A549 (cell line): ENCODE measurements at places on chromosomes 3 and 15.

DNA sequence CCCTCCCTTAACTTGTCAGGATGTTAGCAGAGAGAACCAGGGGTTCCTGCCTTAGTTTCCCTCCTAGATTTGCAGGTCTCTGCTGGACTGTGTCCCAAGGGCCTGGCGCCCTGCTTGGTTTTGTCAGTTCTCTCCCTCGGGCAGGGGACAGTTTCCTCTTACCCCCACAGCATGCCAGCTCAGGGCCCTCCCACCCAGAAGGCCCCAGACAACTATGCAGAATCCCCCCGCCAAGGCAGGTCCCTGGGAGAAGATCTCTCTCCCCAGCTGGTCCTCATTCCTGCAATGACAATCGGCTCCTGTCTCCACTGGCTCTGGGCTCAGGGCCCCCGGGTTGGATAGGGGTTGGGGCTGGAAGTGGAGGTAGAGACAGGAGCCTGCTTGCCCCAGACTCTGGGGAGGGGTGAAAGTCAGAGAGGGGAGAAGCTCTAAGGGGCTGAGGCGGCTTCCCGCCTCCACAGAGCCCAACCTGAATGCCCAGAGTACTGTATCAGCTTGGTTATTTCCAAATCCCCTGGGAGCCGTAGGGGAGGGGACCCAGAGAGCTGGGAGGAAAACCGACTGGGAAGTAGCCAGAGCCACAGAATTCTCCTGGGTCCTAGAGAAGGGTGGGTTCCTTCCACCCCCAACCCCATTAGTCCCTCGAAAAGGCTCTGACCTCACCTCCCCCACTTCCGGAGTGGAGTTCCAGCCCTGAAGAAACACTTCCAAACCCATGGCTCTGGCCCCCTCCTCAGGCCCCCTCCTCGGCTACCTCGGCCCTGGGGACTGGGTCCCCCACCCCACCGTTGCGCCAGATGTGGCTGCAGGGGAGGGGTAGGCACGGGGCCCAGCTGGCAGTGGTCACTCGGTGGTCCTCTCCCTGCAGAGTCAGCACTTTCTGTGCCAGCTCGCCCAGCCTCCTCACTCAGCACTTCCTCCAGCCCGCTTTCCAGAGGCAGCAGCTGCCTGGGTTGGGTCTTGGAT is 3.8 kb upstream of the LOXL1 start:
- no peak for DNase-seq

DNA sequence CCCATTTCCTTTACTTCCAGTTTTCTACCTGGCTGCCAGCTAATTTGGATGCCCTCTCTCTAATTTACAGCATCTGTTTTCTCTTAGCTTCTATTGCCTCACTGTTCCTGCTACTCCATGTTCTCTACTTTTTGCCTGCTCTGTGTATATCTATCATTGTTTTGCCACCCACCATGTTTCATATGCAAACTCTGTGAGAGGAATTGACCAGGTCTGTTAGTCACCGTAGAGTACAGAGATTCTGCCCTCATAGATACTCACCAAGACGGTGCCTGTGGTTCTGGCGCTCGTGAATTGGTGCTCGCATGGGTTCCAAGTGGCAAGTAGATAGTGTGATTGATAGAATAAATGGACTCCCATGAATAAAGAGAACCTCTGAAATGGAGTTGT is 288.8 kb downstream of the CNTN6 start:
- no peak for DNase-seq

DNA sequence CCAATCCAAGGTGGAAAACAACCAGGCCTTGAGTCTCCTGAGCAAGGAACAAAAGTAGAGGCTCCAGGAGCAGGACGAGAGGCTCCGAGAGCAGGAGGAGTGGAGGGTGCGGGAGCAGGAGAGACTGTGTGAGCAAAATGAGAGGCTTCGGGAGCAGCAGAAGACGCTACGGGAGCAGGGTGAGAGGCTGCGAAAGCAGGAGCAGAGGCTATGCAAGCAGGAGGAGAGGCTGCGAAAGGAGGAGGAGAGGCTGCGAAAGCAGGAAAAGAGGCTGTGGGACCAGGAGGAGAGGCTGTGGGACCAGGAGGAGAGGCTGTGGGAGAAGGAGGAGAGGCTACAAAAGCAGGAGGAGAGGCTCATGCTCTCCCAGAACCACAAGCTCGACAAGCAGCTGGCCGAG is 60.3 kb upstream of the UBE2Q2 start:
- no peak for DNase-seq

- no peak for DNase-seq
Measured at GRCh38 chr15:75065467-75065850, 42.1 kb downstream of the PPCDC start.

DNA sequence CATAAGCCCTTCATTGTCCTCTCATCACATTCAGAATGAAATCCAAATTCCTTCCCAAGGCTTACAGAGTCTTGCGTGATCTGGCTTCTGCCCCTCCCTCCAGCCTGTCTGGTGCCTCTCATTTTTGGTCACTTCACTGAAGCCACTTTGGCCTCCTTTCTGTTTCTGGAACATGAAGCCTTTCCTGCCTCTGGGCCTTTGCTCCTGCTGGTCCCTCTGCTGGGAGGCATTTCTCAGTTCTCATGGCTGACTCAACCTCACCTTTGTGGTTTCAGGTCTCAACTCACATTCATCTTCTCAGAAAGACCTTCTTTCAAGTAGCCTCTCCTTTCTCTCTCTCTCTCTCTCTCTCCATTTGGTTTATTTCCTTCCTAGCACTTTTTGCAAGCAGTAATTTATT is 43.9 kb upstream of the BHLHE40 start:
- DNase-seq = no peak

DNA sequence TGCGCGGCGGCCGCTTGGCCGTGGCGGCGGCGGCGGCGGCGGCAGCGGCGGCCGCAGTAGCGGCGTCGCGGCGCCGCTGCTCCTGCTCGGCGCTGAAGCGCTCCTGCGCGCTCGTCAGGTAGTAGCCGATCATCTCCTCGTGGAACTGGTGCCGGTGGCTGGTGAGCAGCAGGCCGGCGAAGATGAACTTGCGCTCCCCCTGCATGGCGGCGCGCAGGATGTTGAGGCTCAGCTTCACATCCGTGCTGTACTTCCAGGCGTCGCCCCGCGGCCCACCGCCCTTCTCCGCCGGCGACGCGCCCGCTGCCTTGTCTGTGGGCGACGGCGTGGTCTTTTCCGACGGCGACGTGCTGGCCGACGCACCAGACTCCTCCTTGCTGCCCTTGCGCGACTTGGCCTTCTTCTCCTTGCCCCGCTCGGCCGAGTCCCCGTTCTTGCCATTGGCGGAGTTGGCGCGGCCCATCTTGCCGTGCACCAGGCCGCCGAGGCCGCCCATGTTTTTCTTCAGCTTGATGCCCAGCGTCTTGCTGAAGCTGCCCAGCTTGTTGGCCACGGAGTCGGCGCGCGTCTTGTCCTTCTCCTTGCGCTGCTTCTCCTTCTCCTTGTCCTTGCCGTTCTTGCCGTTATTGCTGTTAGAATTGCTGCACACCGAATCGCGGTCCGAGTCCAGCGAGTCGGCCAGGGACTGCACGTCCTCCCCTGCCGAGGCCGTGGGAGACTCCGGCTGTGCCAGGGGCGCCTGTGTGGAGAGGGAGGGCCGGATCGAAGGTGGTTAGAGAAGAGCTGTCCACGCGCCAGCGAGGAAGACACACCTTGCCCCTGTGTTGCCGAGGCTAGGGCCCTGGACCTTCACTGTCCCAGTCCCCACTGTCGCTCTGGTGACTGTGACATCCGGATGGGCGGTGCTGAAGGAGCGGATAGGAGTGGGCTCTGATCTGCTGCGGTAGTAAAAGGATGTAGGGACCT is 157.6 kb downstream of the KLF13 start:
- no peak for DNase-seq

GRCh38 chr3:12472000-12472610 is 12.2 kb upstream of the TSEN2 start:
- no peak for DNase-seq

DNA sequence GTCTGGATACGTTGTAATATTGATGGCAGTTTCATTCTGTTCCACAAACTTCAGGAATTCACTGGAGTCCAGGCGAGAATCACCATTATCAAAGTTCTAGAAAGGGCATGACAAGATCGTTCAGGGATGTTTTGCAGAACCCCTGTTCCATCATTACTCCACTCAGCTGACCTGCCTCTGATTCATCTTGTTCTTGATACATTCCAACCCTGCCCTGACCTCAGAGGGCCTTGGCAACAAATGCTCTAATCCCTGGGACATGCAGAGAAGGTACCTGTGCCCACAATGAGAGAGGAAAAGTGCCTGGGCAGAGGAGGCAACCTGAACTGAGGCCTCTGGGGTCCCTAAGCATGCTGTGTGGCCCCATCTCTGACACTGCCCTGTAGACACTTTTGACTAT is 45.9 kb downstream of the FSTL1 start:
- DNase-seq = no peak

- DNase-seq = no peak
Measured at GRCh38 chr15:58611731-58612676, 137.5 kb downstream of the ADAM10 start.

DNA sequence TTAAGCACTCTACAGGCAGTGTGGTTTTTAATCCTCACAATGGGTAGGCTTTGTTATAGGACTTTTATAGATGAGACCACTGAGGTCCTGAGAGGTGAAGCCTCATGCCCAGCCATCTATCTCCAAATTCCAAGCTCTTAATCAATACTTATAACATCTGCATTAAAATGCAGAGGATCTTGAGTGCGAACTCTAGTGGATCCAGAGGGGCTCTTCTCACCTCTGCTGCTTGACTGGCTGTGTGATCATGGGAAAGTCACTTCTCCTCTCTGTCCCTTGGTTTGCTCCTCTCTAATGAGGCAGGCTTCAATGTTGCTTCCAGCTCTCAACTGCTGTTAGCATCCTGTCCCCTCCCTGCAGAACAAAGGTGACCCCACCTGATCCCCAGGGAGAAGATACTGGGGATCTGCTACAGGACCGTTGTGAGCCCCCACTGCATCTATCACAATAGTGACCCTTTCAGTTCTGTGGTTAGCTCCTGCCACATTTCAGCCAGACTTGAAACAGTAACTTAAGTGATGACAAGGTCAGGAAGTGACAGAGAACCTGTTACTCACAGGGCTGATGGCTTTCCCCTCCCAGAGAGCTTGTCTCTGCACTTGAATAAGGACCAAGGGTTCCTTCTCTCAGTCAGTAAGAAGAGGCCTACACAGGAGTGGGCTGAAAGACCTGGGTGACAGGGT is 1.3 kb downstream of the SLC27A2 start:
- no peak for DNase-seq

DNA sequence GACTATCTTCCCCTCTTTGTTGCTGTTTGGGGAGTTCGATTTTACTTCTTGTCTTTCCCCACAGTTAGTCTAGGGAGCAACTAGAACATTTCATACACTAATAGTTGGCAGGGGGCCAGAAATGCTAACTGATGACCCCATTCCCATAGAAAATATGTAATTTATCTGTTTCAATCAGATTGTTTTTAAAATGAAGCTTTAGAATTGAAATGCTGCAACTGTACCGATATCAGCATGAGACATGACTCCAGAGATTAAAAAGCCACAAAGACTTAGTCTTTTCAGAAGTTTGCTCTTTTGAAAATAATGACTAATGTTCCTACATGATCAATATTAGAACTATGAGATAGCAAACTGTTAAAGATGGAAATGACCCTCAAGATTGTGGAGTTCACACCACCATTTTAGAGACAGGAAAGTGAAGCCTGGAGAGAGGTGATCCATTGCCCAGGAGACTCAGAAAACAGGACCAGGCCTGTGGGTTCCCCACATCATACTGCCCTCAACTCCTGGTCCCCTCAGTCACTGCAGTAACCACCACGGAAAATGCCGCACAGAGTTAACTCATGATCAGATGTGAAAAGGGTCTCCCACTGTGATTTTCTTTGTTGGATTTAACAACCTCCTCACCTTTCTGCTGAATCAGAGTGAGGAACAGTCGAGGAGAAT is 130.3 kb downstream of the CHDH start:
- DNase-seq = no peak

DNA sequence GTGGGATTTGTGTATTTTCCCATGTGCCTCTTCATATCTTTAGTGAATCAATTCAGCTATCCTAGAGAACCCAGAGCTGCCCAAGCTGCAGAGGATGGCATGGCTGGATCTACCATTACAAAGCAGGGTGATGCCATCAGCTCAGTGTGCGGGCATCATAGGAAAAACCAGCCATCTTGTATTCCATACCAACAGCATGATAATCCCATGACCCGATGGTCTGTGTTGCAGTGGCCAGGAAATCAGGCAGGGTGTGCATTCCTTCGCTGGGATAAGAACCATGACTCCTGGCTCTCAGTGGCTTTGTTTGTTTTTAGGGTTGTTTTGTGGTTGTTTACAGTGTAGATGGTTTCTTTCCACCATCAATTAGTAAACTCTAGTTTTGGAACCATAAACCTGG is 36.0 kb downstream of the ARHGAP31 start:
- DNase-seq = no peak

DNA sequence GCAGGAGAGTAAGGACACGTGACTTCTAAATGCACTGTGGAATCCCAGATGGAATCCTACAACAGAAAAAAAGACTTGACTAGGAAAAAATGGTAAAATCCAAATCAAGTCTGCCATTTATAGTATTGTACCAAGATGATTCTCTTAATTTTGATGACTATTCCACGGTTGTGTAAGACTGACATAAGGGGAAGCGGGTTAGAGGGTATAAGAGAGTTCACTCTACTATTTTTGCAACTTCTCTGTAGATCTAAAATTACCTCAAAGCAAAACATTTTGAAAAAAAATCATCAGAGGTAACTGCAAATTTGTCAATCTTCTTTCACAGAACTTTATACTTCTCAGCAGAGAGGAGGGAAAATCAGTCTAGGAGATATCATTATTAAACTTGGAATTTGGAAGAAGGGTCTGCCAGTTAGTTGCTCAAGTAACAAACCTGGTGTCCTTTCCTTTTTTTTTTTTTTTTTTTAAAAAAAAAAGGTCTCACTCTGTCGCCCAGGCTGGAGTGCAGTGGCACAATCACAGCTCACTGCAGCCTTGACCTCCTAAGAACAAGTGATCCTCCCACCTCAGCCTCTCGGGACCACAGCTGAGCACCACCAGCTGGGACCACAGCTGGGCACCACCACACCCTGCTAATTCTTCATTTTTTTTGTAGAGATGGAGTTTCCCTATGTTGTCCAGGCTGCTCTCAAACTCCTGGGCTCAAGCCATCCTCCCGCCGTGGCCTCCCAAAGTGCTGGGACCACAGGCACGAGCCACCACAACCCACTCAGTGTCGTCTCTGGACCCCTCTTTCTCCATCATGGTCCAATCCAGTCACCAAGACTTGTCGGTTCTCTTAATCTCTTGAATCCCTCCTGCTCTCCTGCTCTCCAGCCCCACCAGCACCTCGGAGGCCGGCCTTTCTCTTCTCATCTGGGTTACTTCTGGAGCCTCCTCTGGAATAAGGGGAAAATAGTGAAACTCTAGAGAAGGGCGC is 14.9 kb upstream of the HES1 start:
- DNase-seq = no peak

- DNase-seq = no peak
Measured at GRCh38 chr3:171753665-171754408, 56.4 kb downstream of the PLD1 start.

DNA sequence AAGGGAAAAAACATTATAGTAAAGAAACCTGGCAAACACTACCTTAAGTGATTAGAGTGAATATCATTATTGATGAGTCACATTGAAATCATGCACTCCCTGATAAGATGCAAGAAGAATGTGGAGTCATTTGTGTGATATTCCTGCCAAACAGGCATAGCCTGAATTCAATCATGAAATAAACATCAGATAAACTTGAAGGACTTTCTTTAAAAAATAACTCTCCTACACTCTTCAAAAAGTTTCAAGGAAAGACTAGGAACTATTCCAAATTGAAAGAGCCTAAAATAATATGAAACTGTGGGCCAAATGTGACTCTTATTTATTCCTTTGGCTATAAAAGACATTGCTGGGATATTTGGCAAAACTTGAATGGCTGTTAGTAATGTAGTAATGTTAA is 625.7 kb upstream of the LMCD1 start:
- DNase-seq = no peak

GRCh38 chr15:59917504-59918157 is 86.5 kb upstream of the FOXB1 start:
- peak; percentile 73 for DNase-seq
